ENCODE measurements at places on chromosomes 13 and 19.

GRCh38 chr19:16877581-16877980, 11.2 kb upstream of the F2RL3 start:
- DNase-seq: no peak

DNA sequence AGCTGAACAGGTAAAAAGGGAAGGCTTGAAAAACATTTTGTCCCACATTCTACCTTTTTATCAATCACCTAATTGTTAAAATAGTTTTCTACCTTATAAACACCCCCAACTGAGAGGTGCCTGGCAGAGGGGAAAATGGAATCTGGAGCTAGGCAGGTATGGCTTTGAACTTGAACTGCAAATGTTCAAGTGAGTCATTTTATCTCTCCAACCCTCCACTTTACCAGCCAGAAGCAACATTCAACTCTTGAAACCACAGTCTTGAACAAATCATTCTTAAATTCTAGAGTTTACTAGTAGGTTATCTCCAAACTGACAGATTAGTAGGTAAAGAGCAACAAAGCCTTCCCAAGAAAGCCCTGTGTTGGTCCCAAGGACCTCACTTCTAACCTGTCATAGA, 116.9 kb downstream of the ABCC4 start:
- DNase-seq: no peak

GRCh38 chr13:101258071-101258470, 158.2 kb downstream of the NALCN start:
- DNase-seq: no peak

DNA sequence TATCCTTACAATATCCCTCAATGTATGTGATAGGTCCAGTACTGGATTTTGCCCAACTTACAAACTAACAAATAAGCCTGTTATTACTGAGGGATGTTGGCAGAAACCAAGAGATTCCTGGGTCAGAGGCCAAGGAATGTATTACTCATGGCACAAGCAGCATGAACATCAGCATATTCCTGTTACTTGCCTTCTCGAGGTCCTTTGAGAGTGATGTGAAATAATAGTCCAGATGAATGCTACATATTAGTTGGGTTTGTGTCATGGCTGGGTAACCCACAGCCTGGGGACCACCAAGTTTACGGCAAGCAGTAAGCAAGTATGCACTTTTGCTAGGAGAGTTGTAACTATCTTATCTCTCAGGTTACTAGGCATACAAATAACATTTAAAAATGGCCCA, 384.5 kb upstream of the GPC6 start:
- DNase-seq: no peak

GRCh38 chr19:1860821-1861598, 2.4 kb downstream of the KLF16 start:
- DNase-seq: no peak

DNA sequence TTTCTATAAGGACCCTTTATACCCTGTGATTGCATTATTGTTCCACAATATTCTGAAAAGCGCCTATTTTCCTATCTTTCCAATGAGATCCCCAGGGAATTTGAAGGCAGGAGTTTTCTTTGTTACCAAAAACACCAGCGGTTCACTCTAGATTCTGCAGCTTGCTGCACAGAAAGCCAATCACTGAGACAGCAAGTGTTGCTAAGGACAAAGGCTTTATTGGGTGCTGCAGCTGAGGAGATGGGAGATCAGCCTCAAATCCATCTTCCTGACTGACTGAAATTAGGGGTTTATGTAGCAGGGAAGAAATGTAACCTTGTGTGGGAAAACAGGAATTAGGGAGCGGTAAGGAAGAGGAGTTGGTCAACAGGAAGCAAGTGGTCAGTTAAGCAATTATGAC, 42.6 kb upstream of the MYO16 start:
- no peak for DNase-seq

DNA sequence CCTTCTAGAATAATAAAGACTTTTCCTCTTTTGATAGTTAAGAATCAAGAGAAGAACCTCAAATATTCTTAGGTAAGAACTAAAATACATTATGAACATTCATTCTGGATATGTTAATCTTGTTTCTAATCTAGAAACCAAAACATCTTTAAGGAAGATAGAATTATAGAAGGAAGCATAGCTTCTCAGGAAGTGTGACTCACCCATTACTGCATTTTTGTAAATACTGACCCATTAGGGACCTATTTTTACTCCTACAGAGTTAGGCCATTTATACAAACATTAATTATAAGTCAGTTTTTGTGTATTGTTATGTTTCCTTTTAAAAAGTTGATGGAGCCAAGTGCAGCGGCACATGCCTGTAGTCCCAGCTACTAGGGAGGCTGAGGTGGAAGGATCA, 147.1 kb downstream of the NUFIP1 start:
- no peak for DNase-seq

DNA sequence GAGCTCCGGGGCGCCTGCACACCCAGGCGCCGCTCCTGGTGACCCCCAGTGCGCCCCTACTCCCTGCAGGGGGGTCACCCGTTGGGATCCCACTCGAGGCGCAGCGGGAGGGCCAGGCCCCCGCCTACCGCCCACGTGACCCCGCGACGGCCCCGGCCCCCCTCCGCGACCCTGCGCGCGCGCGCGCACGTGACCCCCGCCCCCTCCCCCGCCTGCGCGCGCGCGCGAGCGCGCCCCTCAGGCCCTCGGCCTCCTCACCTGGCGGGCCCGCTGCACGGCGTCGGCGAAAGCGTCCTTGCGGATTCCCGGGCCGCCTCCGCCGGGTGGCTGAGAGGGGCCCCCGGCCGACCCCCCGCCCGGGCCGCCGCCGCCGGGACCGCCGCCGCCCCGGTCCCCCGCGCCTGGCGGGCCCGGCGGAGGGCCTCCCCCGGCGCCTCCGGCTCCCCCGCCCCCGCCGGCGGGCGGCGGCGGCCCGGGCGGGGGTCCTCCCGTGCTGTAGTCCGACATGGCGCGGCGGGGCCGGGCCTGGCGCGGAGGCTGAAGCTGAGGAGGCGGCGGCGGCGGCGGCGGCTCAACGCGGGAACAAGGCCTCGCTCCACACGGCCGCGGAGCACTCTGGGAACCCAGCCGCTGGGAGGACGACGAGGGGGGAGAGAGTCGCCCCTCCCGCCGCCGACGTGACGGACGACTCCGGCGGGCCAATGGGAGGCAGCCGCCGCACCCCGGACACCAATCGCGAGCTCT, at the start of gene KHSRP:
Gene KHSRP, minus strand, starts transcription at position 617 of the 744 bp plus-strand sequence. Its CDS starts 110 bp downstream, at position 507.
- DNase-seq: no peak

- DNase-seq: no peak
Measured at GRCh38 chr13:91078093-91078679, 269.3 kb upstream of the MIR17HG start.

DNA sequence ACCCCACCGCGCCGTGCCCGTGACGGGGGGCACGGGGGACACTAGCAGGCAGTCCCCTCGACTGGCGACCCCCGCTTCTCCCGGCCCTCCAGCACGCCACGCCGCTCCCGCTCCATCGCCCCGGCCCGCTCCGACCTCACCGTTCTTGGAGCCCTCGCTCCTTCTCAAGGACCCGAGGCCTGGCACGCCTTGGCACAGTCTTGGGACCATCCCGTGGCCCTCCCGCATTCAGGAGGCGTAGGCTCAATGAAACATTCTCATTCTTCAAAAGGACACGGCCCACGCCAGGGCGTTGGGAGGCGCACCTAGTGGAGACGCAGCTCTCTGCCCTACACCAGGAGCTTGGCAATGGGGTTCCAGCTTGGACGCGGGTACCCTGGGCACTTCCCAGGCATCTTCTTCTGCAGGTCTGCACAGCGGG, 473 bp upstream of the CERS1 start:
- DNase-seq: no peak

DNA sequence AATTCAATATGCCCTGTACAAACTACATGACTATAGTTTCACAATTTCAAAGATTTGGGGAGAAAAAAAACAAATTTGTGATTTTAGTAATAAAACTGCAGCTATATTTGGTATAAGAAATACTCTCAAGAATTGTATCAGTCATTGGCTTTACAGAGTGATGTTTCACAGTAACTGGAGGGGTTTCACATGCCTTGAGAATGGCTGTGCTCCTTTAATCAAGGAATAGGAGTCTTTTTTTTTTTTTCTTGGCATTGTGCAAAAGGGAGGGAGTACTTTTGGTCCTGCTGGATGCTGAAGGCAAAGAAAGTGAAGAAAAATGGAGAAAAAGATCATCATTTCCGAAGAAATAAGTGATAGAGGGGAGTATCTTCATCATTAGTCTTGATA, 6.8 kb downstream of the ZNF507 start:
- DNase-seq: no peak

DNA sequence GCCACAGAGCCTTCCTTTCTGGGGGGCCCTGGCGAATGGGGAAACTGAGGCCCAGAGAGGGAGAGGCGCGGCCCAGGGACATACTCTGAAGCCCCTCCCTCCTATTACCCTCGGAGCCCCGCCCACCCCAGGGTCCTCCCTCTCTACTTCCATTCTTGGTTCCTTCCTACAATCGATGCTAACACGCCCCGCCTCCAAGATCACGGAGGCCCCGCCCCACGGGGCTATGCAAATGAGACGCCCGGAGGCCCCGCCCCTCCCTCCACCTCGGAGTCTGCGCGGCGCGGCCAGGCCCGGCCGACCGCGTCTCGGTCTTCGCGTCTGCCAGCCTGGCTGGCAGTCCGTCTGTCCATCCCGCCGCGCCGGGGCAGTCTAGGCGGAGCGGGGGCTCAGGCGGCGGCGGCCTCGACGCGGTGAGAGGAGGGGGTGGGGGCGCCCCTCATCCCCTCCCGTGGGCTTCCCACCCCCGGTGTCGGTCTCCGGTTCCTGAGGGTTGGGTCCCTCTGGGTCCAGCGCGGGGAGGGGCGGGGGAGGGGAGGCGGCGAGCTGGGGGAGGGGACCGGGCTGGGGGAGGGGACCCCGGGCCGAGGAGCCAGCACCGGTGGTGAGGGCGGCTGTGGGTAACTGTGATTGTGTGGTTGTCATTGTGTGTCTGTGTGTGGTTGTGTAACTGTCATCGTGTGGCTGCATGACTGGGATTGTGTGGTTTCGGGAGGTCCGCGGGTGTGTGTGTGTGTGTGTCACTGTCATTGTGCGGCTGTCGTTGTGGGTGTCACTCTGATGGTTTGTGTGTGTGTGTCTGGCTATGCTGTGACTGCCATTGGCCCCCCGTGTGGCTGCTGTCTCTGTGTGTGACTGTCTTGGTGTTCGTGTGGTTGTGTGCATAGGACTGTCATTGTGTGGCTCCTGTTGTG, at the start of gene PLPPR2:
Gene PLPPR2, plus strand, starts transcription at position 273 of the 914 bp plus-strand sequence. CDS start 2,242 bp downstream, outside the sequence.
- DNase-seq: peak; percentile 60

- no peak for DNase-seq
Measured at GRCh38 chr13:34738254-34738992, 203.6 kb upstream of the NBEA start.

- DNase-seq: peak; percentile 71
Measured at GRCh38 chr19:43519436-43520088, 7.4 kb downstream of the ETHE1 start.

Data from stimulated activated CD8-positive, alpha-beta memory T cell treated with anti-CD3 and anti-CD28 coated beads, Interleukin-15, amount 100 ng/mL, for 1 hour (primary cell).